ENCODE measurements at places on chromosomes 5 and 9. TPM values are rescaled to one million over a fixed set of nuclear protein-coding genes. Genes with fewer than 3 reads are reported as not detected.
A peak's percentile ranks its signal among the peaks of the same experiment; 100 is the strongest.

- H3K4me1 ChIP-seq: peaks cover 15% of the 10 kb centered on the region
- DNase-seq: no peak
- H3K27ac ChIP-seq: no peak overlapping the region
- H3K27me3 ChIP-seq: no peaks in the 10 kb centered on the region
These were observed 30.7 kb downstream of the RAI14 start for GRCh38 chr5:34686762-34687268.

GRCh38 chr5:109929376-109929775 is 239.6 kb downstream of the MAN2A1 start:
- no peak overlapping the region for H3K4me3 ChIP-seq
- DNase-seq: no peak
- no peaks in the 10 kb centered on the region for H3K4me1 ChIP-seq
- no peak overlapping the region for H3K27ac ChIP-seq
- H3K27me3 ChIP-seq: no peaks in the 10 kb centered on the region
- H3K36me3 ChIP-seq: no peaks in the 10 kb centered on the region

- H3K4me1 ChIP-seq: no peaks in the 10 kb centered on the region
- H3K27ac ChIP-seq: no peak overlapping the region
- no peaks in the 10 kb centered on the region for H3K36me3 ChIP-seq
- no peak overlapping the region for H3K4me3 ChIP-seq
These were observed 38.6 kb downstream of the ZNF366 start for GRCh38 chr5:72468606-72469005.

DNA sequence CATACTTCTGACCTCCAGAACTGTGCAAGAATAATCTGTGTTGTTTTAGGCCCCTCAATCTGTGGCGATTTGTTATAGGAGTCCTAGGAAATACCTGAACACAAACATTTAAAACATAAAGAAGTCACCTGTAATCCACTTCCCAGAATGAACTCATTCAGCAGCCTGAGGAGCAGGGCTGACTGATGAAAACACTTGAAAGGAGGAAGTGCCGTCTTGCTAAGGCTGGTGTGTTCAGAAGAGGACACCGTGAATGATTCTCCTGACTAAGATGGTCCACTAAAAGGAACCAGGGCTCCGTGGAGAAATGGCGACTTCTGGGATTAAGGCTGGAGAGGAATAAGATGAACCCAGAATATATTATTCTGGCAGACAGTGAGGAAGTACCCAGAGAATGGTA is 18.7 kb upstream of the MARCHF6 start:
- no peak overlapping the region for H3K4me3 ChIP-seq
- peaks cover 36% of the 10 kb centered on the region for H3K27me3 ChIP-seq
- no peak overlapping the region for H3K27ac ChIP-seq
- no peaks in the 10 kb centered on the region for H3K4me1 ChIP-seq

- H3K27me3 ChIP-seq: no peaks in the 10 kb centered on the region
- DNase-seq: no peak
- no peaks in the 10 kb centered on the region for H3K36me3 ChIP-seq
- H3K4me3 ChIP-seq: no peak overlapping the region
- H3K4me1 ChIP-seq: peaks cover 4% of the 10 kb centered on the region
These were observed 56.6 kb upstream of the IFNK start for GRCh38 chr9:27467486-27467885.

GRCh38 chr5:2999926-3000325 is 248.4 kb upstream of the IRX2 start:
- no peak overlapping the region for H3K4me3 ChIP-seq
- no peaks in the 10 kb centered on the region for H3K4me1 ChIP-seq
- no peak for DNase-seq
- no peaks in the 10 kb centered on the region for H3K27me3 ChIP-seq
- H3K36me3 ChIP-seq: peaks cover 14% of the 10 kb centered on the region

The CD180 gene
- total RNA-seq: not detected

DNA sequence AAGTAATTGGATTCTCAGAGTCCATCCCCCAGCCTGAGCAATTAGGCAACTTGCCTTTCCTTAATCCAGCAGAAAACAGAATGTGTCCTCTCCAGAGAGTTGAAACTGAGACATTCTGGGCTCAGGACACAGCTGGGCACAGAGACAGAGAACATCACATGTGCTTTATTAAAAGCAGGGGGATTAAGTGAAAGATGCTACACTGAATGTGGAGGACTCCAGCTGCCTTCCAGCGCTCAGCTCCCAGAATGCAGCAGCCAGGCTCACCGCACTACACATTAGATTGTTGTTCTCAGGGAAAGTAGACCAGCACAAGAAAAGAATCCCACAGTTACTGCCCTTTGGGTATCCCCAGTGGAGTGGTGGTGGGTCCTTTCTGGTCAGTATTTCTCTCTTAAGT is 141.6 kb upstream of the IL12B start:
- no peaks in the 10 kb centered on the region for H3K4me1 ChIP-seq
- no peaks in the 10 kb centered on the region for H3K36me3 ChIP-seq
- no peak overlapping the region for H3K27ac ChIP-seq
- no peak overlapping the region for H3K4me3 ChIP-seq
- no peaks in the 10 kb centered on the region for H3K27me3 ChIP-seq

- no peaks in the 10 kb centered on the region for H3K36me3 ChIP-seq
- peak; percentile 66 for DNase-seq
- peak overlapping the region; percentile 2 for H3K27ac ChIP-seq
- peaks cover 24% of the 10 kb centered on the region for H3K4me1 ChIP-seq
- peak overlapping the region; percentile 59 for H3K4me3 ChIP-seq
These were observed 69.9 kb downstream of the PLPPR1 start for GRCh38 chr9:101098392-101098791.

The ZNF474 gene
- total RNA-seq: not detected

GRCh38 chr9:88198341-88198807 is 60.1 kb upstream of the SPATA31C2 start:
- no peak for DNase-seq
- H3K27me3 ChIP-seq: no peaks in the 10 kb centered on the region
- peaks cover 5% of the 10 kb centered on the region for H3K4me1 ChIP-seq
- H3K27ac ChIP-seq: no peak overlapping the region
- no peaks in the 10 kb centered on the region for H3K36me3 ChIP-seq
- H3K4me3 ChIP-seq: no peak overlapping the region

GRCh38 chr9:108045851-108046250 is 556.3 kb upstream of the KLF4 start:
- no peak overlapping the region for H3K27ac ChIP-seq
- no peaks in the 10 kb centered on the region for H3K27me3 ChIP-seq
- no peaks in the 10 kb centered on the region for H3K4me1 ChIP-seq
- no peaks in the 10 kb centered on the region for H3K36me3 ChIP-seq
- no peak for DNase-seq

DNA sequence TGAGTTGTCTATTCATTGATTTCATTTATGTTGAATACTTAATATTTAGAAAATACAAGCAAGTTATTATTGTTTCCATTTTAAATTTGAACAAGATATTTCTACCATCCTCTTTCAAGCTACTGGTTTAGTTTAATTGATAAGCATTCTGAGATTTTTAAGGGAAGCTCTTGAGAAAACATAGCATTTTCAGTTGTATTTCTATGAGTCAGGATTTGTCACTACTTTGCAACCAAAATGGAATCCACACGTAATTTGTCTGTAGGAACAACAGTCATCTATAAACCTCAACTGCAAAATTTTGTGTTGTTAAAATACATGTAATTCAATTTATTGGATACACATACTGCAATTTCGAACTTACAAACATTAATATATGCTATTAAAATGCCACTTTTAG is 74.0 kb downstream of the PRR16 start:
- no peak overlapping the region for H3K4me3 ChIP-seq
- no peak for DNase-seq
- no peak overlapping the region for H3K27ac ChIP-seq
- H3K27me3 ChIP-seq: no peaks in the 10 kb centered on the region
- H3K36me3 ChIP-seq: no peaks in the 10 kb centered on the region
- H3K4me1 ChIP-seq: no peaks in the 10 kb centered on the region

DNA sequence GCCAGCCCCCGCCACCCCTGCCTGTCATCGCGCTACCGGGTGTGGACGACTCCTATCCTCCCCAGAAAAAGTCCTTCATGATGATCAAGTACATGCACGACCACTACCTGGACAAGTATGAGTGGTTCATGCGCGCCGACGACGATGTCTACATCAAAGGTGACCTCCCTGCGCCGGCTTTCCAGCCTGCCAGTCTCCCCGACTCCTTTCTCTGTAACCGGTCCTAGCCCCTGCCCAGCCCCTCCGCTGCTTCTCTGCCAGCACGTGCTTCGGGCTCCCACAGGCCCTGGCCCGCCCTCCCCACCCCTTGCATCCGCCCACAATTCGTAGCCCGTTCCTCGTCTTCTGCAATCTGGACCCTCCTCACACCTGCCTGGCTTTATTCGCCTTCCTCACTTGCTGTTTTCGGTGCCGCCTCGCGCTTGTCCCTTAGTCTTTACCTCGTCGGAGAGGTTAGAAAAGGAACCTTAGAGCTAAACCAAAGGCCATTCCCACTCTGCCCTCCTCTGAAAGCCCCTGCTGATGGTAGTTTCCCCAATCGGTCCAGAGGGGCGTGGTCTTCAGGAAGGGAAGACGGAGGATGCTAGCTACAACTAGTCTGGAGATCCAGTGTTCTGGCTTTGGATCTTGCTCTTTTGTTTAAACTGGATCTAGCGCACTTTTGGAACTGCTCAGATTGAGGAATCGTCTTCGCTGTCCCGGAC is 1.4 kb downstream of the CHSY3 start:
- H3K27me3 ChIP-seq: peaks cover 13% of the 10 kb centered on the region
- H3K4me1 ChIP-seq: no peaks in the 10 kb centered on the region
- DNase-seq: peak; percentile 68
- peak overlapping the region; percentile 70 for H3K4me3 ChIP-seq

The PCDHGB1 gene
- 5.2 TPM for total RNA-seq

The NUTM2F gene
- total RNA-seq: not detected

The MARCOL gene
- total RNA-seq: not detected

DNA sequence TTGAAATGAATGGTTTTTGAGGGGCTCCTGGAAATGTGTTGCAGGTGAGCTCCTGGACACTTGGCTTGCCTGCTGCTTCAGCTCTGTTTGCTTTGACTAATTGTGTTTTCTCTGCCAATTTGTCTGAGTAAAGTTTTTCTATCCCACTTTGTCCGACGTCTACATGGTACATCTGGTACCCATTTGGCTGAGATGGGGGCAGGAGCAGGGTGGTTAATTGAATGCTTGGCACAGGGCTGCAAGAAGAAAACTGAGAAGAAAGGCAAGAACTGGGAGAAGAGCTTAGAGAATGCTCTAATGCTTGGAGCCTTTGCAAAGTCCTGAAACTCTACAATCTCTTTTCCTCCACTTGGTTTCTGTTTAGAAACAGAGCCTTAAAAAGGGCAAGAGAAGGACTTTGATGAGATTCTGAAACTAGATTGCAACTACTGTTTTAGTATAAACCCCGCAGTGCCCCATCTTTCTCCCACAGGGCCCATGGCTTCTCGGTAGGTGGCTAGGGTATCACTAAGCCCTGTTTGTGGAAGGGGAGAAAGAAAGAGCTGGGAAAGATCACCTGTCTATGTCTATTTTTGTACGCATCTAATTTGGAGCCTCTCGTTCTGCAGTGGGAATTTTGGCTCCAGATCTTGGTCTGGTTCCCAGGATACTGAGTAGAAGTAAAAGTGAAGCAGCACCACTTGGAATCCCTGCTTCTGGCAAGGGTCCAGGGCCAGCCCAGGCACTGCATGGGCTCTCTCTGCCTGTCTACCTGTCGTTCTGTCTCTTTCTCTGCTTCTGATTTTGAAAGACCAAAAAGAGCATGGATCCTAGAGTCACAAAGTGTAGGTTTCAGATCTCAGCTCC is 214.4 kb downstream of the SEMA6A start:
- no peak overlapping the region for H3K4me3 ChIP-seq
- no peaks in the 10 kb centered on the region for H3K36me3 ChIP-seq
- H3K27ac ChIP-seq: no peak overlapping the region
- no peaks in the 10 kb centered on the region for H3K27me3 ChIP-seq

DNA sequence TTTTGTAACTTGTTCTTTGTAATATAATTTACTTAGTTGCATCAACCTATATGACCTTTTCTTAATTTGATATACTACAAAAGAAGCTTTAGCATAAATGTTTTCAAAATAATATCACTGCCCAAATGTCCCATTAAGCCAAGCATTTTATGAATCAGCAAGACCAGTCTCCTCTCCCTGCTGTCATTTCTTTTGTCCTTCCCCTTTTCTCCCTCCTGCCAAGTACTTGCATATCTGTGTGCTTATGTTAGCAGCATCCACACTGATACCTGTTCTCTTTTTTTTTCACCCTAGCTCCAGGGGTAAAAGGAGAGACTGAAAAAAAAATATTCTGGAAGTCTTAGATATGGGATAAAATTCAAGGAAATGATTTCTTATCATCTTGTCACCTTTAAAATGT is 69.7 kb downstream of the ZSWIM6 start:
- no peak overlapping the region for H3K4me3 ChIP-seq
- H3K4me1 ChIP-seq: no peaks in the 10 kb centered on the region
- no peaks in the 10 kb centered on the region for H3K27me3 ChIP-seq
- H3K27ac ChIP-seq: no peak overlapping the region

- H3K4me3 ChIP-seq: no peak overlapping the region
- no peaks in the 10 kb centered on the region for H3K4me1 ChIP-seq
- H3K27me3 ChIP-seq: no peaks in the 10 kb centered on the region
- DNase-seq: no peak
These were observed 161.9 kb downstream of the ZSWIM6 start for GRCh38 chr5:61493973-61494372.

DNA sequence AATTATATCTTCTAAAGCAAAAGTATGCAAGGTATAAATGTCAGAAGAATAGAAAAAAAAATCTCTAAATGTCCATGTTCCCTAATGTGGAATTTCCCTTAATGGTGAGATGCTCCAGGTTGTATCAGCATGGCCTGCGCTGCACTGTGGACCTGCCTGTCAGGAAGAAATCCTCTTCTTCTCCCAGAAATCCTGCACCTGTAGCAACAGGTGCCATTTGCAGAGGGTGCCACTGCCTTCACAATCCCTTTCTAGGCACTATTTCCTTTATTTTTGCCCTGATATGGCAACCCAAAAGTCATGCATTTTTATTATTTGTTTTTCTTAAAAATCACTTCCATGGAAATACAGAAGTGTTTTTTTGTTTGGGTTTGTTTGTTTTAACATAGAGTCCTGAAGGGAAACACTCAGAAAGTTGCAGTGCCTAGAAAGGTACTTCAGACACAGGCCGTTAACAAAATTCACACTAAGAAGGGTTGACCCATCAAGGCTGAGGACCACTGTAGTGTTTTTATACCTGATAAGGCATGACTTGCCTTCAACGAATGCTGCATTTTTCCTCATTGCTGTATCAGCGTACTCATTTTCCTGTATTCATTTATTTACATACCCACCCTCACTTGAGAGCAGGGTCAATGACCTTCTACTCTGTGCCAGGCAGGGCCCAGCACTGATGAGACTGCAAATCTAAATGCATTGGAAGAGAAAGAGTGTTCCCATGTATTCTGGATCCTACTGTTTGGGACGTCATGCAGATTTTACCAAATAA is 177.8 kb downstream of the SNX18 start:
- no peaks in the 10 kb centered on the region for H3K27me3 ChIP-seq
- no peak overlapping the region for H3K4me3 ChIP-seq
- no peak overlapping the region for H3K27ac ChIP-seq
- DNase-seq: no peak
- no peaks in the 10 kb centered on the region for H3K36me3 ChIP-seq

The TICAM2 gene
- 0.33 TPM for total RNA-seq

GRCh38 chr5:133928587-133929393 is 39.6 kb downstream of the C5orf15 start:
- no peaks in the 10 kb centered on the region for H3K4me1 ChIP-seq
- no peak overlapping the region for H3K4me3 ChIP-seq
- H3K36me3 ChIP-seq: no peaks in the 10 kb centered on the region
- H3K27ac ChIP-seq: no peak overlapping the region

The LCN1 gene
- not detected for total RNA-seq

- H3K27me3 ChIP-seq: no peaks in the 10 kb centered on the region
- H3K4me3 ChIP-seq: no peak overlapping the region
- H3K4me1 ChIP-seq: peaks cover 4% of the 10 kb centered on the region
- no peak for DNase-seq
These were observed 40.3 kb upstream of the BARHL1 start for GRCh38 chr9:132541870-132542830.

GRCh38 chr5:88732181-88732633 is 150.8 kb downstream of the MEF2C start:
- H3K27ac ChIP-seq: no peak overlapping the region
- H3K27me3 ChIP-seq: no peaks in the 10 kb centered on the region
- no peak overlapping the region for H3K4me3 ChIP-seq
- no peak for DNase-seq
- H3K4me1 ChIP-seq: no peaks in the 10 kb centered on the region
